ENCODE measurements at places on chromosomes 6 and 20.

GRCh38 chr6:93036835-93037234, 382.5 kb downstream of the EPHA7 start:
- no peak for DNase-seq

GRCh38 chr6:110662490-110663211, 152.6 kb downstream of the CDK19 start:
- no peak for DNase-seq

GRCh38 chr20:51529081-51529681, 13.3 kb downstream of the NFATC2 start:
- DNase-seq, result peak; percentile 46

DNA sequence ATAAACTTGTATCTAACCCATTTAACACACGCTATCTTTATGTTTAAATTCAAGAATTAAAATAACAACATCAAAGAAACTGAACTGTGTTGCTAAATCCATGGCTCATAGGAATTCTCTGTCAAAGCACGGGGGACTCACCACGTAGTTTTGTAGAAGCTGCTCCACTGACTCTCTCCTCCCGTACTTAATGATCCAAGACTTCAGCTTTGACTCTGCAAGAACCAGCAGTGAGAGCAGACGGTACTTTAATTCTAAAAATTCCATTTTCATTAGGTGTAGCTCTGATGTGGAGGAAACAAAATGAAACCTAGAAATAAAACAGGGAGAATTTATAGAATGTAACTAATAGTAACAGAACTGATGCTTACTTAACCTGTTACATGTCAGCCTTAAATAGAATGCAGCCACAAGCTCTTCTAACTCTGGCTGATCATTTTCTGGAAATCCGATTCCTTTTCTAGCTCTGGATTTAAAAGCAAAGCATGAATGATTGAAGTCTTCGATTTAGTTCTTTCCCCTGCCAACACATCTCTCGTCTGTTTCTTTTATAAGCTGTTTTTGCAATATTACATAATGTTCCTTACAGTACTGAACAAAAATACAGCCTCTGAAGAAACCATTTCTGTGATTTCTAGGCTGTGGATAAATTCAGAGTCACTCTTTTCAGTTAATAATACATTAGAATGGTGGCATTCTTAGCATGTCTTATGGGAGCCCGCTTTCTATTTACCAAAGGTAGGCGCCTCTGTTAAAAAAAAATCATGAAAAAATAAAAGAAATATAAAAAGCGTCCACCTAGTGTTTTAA, 165.5 kb downstream of the SYNE1 start:
- DNase-seq, result no peak

- no peak for DNase-seq
Observed at GRCh38 chr6:5401845-5402738, 140.8 kb downstream of the FARS2 start.

DNA sequence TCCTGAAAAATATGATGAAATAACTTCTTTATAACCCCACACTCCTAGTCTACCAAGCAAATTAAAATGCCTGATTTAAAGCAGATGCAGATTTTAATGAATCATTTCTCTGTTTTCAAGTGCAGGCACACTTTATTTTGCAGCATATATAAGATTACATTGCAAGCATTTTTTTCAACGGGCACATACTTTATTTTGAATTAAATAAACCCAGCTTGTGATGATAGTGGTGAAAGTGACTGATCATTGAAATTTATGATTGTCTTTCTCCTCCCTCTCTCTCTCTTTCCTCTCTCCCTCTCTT, 12.2 kb upstream of the MOXD1 start:
- no peak for DNase-seq

DNA sequence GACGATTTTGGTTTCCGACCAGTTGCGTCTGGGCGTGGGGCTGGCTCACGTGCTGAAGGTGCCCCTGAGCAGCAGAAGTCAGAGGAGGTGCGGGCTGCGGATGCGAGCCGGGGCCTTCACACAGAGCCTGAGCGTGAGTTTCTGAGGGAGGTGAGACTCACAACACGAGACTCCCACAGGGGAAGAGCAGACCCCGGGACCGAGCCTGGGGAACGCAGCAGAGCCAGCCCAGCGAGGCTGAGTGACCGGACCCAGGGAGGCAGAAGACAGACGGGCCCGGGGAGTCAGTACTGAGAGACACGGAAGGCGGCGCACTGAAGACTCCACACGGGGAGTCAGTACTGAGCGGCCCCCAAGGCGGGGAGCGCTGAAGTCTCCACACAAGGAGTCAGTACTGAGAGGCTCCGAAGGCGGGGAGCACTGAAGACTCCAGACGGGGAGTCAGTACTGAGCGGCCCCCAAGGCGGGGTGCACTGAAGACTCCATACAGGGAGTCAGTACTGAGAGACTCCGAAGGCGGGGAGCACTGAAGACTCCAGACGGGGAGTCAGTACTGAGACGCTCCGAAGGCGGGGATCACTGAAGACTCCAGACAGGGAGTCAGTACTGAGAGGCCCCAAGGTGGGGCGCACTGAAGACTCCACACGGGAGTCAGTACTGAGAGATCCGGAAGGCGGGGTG, 77.8 kb downstream of the DLL1 start:
- DNase-seq, result no peak

GRCh38 chr6:108437821-108438220, 122.9 kb upstream of the FOXO3 start:
- no peak for DNase-seq

DNA sequence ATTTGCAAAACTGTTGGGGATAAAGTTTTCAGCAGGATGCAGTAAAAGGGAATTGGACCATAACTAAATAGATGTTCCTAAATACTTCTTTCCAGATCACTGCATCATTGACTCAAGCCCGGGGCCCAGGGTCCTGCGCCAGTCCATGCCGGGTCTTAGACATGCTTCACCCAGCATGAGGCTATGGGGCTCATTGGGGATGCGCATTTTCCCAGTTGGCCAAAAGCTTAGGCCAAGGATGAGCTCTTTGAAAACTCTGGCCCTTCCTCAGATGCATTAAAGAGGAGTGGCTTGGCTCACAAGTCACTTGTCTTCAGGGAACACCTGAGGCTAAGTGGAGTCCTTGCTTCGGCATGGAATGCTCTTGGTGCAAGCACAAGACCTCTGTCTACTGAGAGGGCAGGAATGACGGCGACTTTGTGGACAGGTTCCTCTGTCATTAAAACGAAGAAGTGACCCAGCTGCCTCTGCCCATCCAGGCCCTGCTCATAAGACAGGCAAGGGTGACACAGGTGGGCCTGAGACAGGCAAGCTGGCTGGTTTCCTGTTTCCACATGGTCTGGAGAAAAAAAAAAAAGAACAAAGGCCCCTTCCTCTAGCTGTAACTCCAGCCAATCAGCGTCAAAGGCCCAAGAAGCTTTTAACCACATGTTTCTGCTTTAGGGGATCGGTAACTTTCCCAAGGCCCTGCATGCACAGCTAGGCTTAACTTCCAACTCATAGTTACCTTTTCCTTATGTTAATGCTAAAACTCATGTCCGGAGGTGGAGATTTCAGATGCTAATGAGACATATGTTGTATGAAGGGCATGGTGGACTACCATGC, 81.4 kb upstream of the CDH4 start:
- DNase-seq, result no peak

DNA sequence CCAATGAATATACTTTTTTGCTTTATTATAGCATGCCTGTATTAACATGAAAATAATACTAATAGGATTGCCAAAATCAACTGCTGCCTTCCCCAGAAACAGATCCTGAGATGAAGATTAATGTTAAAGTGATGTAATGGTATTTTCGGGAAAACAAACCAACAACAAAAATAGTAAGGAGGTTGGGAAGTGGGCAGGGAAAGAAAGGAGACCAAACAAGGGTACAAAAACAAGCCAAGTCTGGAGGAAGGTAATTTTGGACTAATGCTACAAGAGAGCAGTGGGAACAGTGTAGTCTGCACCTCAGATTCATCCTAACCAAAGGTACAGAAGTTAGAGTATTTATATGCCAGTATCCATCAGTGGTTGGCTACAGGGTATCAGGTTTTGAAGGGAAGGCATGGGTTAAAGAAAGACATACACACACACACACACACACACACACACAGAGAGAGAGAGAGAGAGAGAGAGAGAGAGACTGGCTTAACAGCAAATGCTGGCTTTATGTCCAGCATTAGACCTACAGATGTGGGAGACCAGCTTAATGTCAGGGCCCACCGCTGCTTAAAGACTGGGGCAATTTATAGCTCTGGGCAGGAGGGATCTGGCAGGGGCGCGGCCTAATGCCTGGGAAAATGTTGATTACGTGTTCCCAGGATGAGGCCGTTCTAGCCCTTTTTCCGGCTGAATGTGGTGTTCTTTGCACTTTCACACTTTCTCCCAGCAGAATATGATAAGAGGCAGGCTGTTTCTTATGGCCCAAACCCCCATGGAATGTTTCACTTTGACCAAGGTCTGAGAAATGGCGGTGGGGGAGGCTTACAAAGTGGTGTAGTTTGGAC, 3.8 kb upstream of the SLC17A1 start:
- DNase-seq, result no peak

DNA sequence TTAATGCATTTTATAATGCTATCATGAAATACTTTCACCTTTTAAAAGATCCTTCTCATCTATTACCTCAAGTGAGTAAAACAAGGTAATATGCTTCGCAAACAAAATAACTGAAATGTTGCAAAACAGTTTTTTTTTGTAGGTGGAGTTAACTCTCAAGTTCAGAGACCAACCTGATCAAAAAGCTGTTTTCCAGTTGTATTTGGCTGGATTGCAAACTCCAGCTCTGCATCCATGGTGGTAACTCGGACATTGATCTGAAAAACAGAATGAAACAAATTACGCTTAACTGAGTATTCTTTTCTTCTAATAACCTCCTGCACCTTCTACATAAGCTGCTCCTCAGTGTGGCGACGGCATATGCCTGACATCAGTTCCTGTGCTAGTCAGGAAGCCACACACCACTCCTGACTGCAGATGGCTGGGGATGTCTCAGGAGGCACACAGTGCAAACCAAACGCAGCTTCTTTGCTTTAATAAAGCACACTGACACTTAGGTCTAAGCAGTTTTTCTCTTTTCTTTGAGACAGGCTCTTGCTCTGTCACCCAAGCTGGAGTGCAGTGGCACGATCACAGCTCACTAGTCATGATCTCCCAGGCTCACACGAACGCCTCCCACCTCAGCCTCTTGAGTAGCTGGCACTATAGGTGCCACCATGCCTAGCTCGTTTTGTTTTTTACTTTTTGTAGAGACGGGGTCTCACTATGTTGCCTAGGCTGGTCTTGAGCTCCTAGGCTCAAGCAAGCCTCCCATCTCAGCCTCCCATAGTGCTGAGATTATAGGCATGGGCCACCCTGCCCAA, 29.9 kb downstream of the EZR start:
- DNase-seq, result peak; percentile 69

GRCh38 chr20:37290158-37290810, 829 bp downstream of the MANBAL start:
- no peak for DNase-seq

GRCh38 chr6:119757467-119757866, 407.9 kb upstream of the MAN1A1 start:
- no peak for DNase-seq

Data from CD4-positive, alpha-beta T cell treated with Interferon alpha-2 for 1 hour (primary cell).